Inflammatory macrophage treated with lipopolysaccharide for 4 hours (primary cell): ENCODE measurements at places on chromosomes 2 and 18.

DNA sequence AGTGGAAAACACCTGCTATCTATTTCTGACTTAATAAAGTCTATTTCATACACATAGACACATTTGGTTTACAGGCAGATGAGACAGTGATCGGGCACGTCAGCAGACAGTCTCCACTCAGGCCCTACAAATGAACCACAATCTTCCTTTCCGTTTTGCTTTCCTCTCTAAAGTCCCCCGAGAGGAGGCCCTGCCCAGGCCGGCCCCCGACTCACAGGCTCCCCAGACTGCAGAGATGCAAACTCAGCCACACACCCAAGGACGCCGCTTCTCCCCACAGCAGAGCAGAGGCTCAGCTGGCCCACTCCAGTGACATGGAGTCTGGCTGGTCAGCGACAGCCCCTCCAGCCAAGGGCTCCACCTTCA lies 9.3 kb upstream of the MTERF4 start:
- DNase-seq = no peak

DNA sequence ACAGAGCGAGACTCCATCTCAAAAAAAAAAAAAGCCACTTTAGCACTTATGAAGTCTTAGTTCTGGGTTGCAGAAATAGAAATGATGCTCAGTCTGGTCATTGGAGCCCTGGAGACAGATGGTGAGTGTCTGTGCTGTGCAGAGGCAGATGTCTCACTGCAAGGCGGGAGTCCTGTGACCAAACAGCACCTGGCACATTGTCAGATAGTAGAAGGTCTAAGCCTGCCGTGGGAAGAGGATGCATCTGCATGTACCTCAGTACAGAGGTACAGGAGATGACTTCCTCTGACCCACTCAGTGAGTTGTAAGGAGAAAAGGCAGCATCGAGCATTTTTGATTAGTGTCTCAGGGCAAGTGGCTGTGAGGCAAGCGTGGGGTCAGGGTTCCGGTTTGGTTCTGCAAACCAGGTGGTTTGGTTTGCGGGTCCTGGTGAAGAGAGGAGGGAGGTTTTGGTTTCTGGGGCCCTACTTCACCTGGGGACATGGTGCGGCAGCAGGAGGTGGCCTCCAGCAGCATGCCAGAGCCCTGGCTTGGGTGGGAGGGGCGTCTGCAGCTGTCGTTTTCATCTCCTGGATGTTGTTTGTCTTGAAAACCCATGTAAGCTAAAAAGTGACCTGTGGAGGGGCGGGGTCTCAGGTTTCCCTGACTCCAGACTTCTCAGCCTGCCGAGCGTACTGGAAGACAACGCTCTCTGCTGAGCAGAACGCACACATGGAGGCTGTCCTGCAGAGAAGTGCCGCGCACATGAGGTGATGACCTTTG lies 3.8 kb downstream of the RBFA start:
- no peak for DNase-seq

- no peak for DNase-seq
These were observed 95.0 kb downstream of the PID1 start for GRCh38 chr2:229176136-229176535.

DNA sequence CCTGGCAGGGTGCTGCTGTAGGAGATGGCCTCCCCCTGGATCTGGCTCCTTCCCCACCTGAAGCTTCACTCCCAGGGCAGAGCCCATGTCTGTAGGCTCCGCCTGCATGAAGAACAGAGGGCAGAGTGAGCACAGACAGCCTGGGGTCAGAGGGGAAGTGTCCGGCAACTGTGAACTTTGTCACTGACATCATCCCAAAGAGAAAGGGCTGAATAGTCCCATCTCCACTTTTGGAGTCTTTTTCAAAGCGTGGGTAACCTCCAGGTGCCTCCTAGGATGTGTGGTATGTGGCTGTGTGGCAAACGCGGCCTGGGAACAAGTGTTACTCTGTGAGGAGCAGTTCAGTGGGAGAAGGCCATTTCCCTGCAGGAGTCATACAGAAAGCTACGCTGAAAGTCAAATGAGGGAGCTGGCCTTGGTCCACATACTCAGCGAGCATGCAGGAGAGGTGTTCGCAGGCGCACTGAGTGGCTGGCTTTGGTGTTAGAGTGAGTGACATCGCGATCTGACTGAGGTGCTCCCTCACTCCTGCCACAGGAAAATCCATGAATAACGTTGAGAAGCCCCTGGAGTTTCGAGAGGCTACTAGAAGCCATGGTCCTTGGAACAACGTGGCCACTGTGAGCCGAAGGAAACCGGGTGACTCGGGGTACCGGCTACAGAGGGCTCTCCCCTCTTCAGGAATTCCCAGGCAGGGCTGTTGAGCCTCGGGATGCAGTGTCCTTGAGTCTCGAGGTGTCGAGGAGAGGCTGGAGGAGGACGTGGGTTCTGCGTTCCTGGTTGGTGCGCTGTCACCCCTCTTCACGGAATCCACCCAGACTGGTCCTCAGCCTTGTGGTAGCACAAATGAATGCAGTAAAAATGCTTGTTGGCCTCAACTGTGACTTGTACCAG lies 54.7 kb downstream of the CABLES1 start:
- no peak for DNase-seq

DNA sequence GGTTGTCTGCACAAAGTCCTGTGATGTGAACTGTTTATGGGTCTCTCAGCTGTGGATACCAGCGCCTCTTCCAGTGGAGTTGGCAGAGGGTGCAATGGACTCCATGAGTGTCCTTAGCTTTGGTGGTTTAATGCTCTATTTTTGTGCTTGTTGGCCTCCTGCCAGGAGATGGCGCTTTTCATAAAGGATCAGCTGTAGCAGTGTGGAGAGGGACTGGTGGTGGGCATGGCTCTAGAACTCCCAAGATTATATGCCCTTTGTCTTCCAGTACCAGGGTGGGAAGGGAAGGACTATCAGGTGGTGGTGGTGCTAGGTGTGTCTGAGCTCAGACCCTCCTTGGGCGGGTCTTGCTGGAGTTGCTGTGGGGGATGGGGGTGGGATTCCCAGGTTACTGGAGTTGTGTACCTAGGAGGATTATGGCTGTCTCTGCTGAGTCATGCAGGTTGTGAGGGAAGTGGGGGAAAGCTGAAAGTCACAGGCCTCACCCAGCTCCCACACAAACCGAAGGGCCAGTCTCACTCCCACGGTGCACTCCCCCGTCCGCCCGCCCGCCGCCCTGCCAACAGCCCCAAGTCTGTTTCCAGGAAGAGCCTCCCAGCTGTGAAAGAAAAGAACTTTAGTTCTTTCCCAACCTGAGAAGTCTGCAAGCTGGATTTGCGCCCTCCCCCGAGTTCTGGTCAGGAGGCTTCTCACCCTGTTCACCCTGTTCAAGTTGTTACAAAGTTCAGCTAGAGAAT lies 108.1 kb downstream of the MARCO start:
- no peak for DNase-seq

GRCh38 chr2:128746356-128746755 lies 427.7 kb upstream of the HS6ST1 start:
- peak; percentile 13 for DNase-seq

DNA sequence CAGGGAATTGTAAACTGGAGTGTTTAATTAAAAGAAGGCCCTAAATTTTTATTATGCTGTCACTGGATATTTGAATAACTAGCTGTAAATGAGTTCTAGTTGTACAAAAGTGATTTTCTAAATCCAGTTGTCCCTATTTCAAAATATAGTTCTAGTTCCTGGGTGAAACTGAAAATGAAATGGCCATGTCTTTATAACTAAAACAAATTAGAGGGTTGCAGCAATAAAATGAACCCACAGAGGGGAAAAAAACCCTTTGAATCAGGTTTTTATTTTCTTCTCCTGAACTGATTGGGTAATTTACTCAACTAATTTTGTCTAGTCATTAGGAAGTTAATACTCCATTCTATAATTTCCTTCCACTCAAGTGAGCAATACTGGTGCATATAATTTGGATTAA lies 55.6 kb upstream of the MAP4K3 start:
- peak; percentile 92 for DNase-seq

DNA sequence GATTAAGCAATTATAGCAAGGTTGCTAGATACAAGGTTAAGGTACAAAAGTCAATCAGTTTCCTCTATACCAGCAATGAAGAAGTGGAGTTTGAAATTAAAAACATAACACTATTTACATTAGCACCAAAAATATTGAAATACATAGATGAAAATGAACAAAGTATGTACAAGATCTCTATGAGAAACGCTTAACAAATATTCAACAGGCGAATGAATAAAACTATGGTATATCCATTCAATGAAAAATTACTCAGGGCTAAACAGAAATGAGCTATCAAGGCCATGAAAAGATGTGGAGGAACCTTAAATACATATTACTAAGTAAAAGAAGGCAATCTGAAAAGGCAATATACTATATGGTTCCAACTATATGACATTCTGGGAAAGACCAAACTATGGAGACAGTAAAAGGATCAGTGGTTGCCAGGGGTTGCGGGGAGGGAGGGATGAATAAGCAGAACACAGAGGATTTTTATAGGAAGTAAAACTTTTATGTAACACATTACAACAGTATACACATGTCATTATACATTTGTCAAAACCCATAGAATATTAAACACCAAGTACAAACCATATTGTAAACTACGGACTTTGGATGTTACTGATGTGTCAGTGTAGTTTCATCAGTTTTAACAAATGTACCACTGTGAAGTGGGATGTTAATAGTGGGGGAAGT lies 62.1 kb downstream of the RMDN2 start:
- peak; percentile 49 for DNase-seq

GRCh38 chr18:36635414-36636096 lies 193.2 kb downstream of the TPGS2 start:
- no peak for DNase-seq

- no peak for DNase-seq
These were observed 11.7 kb downstream of the HS6ST1 start for GRCh38 chr2:128306931-128307460.

DNA sequence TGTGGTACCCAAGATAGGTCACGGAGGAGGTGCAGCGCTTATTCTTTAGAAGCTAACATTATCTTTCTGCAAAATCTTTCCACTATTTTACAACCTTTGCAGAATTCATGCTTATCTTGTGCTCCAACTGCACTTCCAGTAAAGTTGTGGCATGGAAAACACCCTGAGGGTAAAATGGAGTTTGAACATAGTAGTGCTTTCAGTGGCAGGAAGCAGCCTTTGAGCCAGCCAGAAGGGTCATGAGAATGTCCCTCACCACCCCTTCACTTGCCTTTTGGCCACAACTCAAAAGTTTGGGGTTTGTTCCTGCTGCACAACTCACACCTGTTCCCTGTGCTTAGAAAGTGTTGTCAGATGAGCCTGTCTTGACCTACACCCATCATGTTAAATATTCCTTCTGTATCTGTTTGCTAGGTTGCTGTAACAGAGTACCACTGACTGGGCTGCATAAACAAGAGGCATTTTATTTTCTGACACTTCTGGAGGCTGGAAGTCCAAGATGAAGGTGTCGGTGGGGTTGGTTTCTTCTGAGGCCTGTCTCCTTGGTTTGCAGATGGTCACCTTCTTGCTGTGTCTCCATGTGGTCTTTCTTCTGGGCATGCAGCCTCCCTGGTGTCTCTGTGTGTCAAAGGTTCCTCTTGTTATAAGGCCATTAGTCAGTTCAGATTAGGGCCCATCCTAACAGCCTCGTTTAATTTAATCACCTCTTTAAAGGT lies 194.1 kb downstream of the SMAD7 start:
- DNase-seq = no peak

- no peak for DNase-seq
These were observed 282.2 kb downstream of the CDH2 start for GRCh38 chr18:27894746-27895145.

GRCh38 chr2:32559136-32559535 lies 68.7 kb upstream of the TTC27 start:
- peak; percentile 47 for DNase-seq
